Head of caudate nucleus (tissue), 42 donors: ENCODE measurements at places on chromosomes 7 and 10.

DNA sequence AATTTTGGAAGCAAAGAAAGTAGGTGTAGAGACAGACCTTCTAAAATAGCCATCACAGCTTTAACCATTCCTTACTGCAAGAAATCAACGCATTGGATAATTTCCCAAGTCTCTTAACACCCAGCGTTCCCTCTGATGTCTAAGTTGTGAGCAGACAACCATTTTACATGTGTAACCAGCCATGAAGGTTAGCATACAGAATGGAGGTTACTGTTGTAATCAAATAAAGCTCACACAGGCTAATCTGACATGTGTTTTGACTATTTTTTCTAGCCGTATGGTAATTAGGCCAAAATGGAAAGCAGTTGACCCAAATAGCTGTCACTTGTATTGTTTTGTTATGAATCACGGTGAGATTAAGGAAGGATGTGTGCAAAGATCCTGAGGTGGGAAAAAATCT is 336.4 kb downstream of the RNLS start:
- DNase-seq: no peak

DNA sequence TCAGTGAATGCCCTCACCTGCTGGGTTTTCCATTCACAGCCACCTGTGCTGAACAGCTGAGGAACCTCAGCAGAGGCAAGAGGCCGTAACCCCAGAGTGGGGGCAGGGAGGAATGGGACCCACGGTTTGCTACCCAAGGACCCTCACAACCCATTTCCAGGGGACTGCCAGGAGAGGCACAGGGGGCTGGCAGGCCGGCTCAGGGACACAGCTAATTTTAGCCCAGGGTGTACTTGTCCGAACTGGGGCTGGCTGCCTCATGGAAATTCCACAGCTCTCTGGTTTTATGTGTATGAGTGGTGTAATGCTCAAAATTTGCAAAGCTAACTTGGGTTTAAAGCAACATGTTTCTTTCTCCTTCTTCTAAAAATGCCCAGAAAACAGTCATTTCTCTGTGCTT is 42.2 kb downstream of the MINDY4 start:
- DNase-seq: no peak

GRCh38 chr10:4170181-4170580 is 385.2 kb upstream of the KLF6 start:
- no peak for DNase-seq

GRCh38 chr7:131843898-131844331 is 287.5 kb upstream of the PODXL start:
- DNase-seq: no peak

DNA sequence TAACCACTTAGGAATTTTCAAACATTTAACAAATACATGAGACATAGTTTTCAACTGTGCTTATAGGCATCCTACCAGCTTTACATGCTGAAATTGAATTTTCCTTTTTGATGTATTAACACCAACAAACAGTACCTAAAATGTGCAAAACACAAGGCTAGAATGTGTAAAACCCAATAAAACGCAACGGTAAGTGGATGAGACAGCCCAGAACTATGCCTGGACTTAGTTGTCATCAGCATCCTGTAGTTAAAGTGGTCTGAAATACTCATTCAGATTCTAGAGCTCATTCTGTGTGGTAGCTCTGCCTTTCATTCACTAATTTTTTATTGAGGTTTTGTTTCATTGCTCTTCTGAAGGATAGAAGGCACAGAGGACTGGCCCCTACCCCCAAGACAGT is 137.1 kb downstream of the BMPER start:
- DNase-seq: no peak

- no peak for DNase-seq
Measured at GRCh38 chr10:26938578-26938977, 77.8 kb upstream of the ABI1 start.

DNA sequence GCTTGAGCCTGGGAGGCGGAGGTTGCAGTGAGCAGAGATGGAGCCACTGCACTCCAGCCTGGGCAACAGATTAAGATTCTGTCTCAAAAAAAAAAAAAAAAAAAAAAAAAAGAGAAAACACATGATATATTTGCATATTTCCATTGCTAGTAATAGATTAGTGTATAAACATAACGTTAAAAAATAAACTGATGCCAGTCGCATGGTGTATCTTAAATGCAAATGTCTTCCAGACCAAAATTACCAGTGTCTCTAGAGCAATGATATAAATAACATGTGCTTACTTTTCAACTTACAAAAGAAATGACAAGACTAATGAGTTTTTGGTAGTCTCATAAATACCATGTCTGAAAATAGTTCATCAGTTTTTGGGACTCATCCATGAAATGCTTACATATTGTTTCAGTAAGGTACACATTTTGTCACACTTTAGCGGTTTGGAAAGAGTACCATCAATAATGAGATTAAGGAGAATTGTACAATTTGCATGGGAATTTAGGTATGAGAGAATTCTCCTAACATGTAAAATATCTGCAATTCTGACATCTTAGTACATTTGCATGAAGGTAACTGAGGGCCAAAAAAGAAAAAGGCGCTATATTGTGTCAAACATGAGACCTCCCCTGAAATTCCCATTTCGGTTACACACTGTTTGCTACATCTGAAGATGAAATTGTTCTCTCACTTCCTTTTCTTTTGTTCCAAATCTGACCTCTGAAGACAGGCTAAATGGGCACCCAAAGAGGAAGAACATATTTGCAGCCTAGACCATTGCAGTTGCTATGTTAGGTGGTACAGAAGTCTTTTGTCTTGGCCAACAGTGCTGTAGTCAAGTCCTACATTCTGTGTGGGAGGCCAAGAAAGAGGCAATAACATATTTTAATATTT is 51.5 kb upstream of the PIP4K2A start:
- no peak for DNase-seq
